Esophagus muscularis mucosa (tissue), 4 donors: ENCODE measurements at places on chromosomes 11 and 22.

GRCh38 chr11:130000552-130001176, 2.0 kb downstream of the PRDM10 start:
- DNase-seq: no peak

DNA sequence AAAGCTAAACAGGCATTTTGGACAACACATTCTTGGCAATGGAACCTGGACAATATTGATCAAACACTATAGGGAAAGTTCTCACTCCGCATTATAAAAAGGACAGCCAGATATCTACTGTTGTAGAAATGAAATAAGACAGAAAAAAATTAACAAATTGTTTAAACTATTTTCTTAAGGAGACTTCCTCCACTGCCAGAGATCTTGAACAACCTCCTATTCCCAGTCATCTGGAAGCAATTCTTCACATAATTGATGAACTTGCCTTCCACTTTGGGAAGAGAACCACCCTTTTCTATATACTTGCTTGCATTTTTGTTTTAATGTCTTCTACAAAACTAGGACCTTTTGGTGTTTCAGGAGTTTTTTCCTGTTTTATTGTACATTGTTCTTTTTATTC, 216.1 kb downstream of the CASP12 start:
- no peak for DNase-seq

DNA sequence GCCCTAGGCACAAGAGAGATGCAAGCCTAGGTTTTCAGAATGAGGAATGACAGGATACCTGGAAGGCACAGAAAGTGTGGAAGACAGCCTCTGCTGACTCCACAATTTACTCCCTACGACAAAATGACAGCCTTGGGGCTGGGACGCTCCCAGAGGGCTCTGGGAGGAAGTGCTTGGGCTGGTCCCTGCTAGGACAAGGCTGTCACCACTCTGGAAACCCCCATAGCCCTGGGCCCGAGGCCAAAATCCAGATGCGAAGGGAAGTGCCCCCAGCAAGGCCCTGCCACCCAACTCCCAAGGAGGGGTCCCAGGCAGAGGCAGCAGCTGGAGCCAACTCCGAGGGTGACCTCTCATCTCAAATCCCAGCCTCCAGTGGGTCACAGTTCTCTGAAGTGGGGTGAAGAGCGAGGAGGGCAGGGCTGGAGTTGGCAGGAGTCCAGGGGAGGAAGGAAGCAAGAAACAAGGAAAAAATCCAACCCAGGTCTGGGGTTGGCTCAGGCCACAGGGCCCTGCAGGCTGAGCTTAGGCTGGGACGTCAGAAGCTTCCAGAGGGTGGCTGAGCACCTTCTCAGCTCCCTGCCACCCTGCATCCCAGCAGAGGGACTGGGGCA, 6.3 kb upstream of the CDC42EP2 start:
- no peak for DNase-seq

DNA sequence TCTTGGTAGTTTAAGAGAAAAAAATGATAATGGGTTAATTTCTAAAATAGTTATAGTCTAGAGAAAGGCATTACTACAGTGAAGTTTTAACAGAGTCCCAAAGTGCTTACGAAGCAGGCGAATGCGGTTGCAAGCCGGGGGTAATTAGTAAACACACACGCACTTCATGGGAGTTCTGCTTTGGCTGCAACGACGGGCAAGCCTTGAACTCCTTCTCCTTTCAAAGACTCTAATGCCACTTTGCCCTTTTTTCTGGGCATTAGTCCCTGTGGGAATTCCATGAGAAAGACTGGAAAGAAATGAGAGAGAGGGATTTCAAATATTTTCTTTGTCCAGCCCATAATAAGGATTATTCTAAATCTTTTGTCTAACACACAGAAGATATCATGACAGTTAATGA, 66.1 kb downstream of the TENM4 start:
- no peak for DNase-seq

DNA sequence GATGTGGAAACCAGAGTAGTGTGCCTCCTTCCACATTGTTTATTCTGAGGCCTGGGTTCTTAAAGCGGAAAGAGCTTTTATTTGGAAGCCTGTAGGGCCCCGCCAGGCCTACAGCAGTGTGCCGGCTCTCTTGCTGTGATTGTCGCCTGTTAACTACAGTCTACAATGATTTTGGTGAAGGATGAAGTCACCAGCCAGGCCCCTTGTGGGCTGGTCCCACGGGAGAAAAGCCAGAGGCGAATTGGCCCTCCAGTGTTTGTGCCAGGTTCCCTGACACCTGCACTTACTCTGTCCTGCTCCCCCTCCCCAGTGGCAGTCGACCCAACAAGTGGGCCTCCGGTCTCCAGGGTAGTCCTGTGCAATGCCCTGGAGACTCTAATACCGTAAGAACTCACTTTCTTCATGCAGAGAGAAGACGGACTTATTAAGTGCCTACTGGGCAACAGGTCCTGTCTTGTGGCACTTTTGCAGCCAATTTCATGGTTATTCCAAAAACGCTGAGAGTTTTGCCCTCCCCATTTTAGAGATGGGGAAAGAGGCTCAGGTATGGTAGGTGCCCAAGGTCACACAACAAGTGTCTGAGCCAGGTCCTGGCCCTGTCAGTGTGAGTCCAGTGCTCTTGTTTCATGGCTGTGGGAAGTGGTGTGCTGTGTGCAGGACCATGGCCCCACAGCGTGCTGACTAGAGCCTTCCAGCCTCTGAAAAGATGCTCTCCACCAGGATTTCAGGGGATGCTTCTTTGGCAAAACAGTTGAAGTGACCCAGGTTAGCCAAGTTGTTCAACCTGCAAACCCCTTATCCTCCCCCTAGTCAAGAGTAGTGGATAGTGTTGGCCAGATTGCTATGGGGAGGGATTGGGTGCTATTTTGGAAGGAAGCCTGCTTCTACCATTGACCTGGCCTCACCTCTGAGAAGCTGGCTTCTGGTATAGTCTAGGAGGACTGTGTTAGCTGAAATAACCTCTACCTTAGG, 1.4 kb downstream of the MICAL2 start:
- DNase-seq: no peak

GRCh38 chr22:27075891-27076290, 418.5 kb downstream of the MIAT start:
- no peak for DNase-seq
